ENCODE measurements at places on chromosomes 11 and 22.

- no peak for DNase-seq
These were observed 43.0 kb downstream of the MMP20 start for GRCh38 chr11:102582140-102582539.

GRCh38 chr11:1780700-1781592 lies 17.2 kb upstream of the CTSD start:
- DNase-seq: no peak

GRCh38 chr11:48109046-48109666 lies 107.5 kb upstream of the OR4B1 start:
- no peak for DNase-seq

GRCh38 chr22:29727131-29727523 lies 7.3 kb downstream of the CABP7 start:
- DNase-seq: no peak

DNA sequence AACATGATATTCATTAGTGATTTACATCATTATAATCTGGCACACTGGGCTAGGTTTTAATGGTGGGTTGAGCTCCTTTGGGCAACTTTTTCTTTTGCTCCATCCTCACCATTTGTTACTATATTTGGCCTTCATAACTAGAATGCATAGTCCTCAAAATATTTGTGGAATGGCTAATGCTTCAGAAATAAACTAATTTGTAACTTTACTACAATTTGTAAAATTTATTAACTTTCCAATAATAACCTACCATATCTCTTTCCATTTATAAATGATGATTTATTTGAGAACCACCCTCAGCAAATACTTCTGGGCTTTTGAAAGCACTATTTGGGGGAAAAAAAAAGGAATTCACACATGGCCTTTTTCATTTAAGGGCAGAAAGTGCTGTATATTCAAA lies 79.7 kb downstream of the LARGE2 start:
- DNase-seq: no peak

DNA sequence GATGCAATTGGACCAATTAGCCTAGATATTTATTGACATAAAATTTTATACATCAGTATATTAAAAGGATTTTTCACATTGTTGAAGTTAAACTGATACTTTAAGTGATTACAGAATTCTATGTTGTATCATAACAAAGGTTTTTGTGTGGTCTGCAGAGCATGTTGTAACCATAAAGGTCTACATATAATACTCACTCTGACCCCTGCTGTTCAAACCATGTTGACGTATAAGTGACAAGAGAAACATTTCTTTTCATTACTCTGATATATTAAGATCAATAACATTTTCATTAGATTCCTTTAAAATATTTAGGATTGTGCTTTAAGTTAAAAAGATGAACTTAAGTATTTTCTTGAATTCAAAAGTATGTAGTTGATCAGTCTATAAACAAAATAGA lies 63.9 kb downstream of the GAS2 start:
- DNase-seq: no peak

GRCh38 chr11:33000181-33000580 lies 15.5 kb upstream of the DEPDC7 start:
- peak; percentile 32 for DNase-seq

DNA sequence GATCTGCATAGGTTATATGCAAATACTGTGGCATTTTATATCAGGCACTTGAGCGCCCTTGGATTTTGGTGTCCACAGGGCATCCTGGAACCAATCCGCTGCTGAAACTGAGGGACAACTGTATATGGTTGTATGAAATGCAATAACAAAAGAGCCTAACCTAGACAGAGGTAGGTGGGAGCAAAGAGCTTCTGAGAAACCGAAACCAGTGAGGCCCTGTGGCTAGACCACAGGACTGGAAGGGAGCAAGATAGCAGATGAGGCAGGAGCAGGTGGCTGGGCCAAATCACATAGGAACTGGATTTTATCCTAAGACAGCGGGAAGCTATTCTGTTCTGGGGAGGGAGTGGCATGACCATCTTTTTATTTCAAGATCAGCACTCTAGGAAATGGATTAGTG lies 30.1 kb downstream of the RCN1 start:
- DNase-seq: no peak

DNA sequence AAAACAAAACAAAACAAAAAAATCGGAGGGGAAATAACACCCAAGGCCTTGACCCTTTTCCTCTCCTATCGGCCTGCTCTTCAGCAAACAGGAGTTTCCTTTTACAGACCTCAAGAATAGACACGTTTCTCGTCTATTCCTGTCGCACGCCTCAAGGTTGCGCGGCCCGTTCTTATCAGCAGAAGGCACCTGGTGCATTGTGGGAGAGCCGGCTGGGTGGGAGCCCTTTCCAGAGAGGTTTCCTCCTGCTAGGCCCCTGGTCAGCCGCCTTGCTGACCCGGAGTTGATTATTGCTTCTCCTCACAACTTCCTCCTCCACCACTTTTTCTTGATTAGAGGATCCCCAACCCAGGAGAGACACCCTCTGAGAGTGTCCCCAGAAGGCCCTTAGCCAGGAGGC lies 497.3 kb downstream of the MIAT start:
- DNase-seq: no peak

GRCh38 chr11:80462211-80462610 lies 1021.4 kb upstream of the TENM4 start:
- DNase-seq: no peak

DNA sequence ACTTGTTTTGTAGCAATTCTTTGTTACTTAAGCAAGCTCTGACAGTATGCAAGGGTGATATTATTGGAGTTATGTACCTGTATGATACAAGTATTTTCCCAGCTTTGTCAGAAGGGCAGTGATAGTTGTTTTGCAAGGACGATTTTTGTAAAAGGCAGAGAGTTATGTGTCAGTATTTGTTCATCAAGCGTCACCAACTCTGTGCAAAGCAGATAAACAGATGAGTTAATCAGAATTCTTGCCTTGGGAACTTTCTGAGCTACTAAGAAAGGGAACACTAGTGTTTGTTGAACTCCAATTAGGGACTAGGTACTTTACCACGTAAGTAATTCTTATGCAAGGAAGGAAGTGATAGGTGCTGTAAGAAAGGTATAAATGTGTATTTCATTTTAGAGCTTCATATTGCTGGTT lies 1.4 kb downstream of the USP47 start:
- peak; percentile 54 for DNase-seq

DNA sequence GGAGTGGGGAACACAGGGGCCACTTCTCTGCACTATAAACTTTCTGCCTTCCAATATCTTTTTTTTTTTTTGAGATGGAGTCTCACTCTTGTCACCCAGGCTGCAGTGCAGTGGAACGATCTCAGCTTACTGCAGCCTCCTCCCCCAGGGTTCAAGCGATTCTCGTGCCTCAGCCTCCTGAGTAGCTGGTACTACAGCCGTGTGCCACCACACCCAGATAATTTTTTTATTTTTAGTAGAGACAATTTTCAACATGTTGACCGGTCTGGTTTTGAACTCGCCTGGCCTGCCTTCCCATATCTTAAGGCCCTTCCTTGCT lies 1.7 kb downstream of the SLC3A2 start:
- no peak for DNase-seq

- DNase-seq: no peak
These were observed 5.5 kb downstream of the RCOR2 start for GRCh38 chr11:63911440-63911839.

DNA sequence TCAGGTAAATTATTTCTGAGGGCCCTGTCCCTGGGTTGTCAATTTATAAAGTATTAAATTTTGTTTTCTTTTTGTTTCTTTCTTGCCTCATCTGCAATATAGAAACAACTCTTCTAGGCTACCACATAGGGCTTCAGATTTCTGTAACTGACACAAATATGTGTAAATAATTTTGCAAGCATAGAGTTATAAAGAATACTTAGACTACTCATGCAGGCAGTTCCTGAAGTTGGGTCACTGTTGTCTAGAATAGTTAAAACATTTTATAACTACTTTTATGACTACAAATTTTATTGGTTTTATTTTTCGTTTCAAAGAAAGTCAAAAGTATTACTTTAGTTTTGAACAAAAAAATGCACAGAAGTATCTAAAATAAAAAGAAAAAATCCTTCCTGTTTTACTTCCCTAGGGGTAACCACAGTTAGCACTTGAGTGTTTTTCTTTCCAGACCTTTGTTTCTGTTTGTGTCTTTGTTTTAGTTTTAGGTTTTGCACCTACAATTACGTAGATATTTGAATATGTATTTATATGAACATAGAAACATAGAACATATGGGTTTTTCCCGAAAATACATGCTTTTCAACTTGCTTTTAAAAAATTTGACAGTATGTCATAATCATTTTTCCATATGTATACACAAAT lies 12.4 kb upstream of the TMEM123 start:
- no peak for DNase-seq
